ENCODE measurements at places on chromosomes 16 and 17. TPM values are rescaled to one million over a fixed set of nuclear protein-coding genes. Genes with fewer than 3 reads are reported as not detected.

GRCh38 chr17:60421273-60422161 is 772 bp upstream of the CHCT1 start:
- DNase-seq: peak; percentile 96

DNA sequence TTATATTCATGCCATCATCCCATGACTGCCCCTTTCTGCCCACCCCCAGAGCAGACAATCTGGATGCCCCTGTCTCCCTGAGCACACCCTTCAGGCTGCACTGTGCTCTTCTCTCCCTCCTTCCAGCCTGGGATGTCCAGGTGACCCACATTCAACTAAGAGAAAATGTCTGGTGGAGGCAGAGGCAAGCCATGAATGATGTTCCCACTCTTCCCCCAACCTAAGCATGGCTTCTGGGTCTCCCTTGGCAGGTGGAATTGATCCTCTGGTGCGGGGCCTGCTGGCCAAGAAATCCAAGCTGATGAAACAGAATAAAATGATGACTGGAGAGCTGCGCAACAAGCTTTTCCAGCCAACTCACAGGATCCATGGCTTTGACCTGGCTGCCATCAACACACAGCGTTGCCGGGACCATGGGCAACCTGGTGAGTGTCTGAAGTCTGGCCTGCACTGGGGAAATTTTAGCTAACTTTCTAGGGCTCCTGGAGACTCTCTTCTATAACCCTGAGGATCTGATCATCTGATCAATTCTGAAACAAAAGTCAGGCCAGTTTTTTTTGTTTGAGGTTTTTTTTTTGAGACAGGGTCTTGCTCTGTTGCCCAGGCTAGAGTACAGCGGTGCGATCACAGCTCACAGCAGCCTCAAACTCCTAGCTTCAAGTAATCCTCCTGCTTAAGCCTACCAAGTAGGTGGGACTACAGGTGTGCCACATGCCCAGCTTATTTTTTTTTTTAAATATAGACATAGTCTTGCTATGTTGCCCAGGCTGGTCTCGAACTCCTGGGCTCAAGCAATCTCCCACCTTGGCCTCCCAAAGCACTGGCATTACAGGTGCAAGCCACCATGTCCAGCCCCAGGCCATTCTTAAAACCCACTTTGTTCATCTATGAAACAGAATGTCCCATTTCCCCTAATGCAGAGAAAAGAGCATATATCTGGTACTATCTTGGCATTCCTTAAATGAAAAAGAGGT is 14.5 kb downstream of the MPO start:
- no peak for DNase-seq

DNA sequence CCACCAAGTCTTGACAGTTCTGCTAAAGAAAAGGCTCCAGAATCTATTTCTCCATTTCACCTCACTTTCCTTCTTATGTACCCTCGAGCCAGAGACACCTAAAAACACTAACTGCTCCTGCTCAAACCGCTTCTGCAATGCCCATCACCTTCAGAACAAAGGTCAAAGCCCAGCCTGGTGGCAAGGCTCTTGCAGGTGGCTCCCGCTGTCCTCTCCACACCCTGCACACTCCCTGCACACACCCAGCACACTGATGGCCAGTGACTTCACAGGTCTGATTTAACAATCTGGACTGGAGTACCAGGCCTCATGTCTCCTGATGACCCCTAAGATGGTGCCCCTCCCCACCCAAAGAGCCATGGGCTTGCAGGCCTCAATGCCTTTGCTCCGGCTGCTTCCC is 9.8 kb upstream of the C17orf113 start:
- DNase-seq: no peak

GNG13 gene
- total RNA-seq: not detected

DNA sequence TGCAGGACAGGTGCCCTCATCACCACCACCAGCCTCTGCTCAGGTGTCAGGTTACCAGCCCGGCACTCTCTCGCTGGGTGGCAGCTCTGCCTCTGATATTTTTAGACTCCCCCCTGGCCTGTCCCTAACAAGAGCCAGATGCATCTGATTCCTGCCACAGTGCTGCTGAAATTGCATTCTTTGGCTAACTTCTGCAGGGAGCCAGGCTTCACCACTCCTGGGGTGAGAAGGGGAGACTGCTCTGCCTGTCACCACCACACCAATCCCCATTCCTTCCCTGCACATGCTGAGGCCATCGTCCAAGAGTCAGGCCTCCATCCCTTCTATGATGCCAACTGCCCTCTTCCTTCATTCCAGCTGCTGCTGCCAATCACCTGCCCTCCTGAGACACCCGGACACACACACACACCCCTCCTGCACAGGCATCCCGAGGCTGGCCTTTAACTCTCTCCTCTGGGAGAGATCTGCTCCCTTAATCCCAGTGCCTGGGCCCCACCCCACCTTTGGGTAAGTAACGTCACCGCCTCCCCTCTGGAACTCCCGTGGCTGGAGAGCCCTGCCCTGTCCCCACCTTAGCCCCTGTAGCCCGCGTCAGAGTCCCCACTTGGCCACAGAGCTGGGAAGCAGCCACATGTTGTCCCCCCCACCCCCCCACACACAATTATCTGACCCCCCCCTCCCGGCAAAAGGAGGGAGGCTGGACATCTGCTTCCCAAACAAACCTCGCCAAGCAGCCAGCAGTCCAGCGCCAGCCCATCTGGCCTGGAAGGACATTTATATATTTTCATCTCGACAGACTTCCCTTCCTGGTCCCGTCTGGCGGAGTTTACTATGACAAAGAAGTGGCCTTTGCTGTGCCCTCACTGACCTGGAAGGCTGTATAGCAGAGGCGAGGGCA is 2.8 kb downstream of the EMP2 start:
- peak; percentile 74 for DNase-seq

GRCh38 chr16:88770461-88771293 is 14.3 kb downstream of the PIEZO1 start:
- peak; percentile 93 for DNase-seq

DNA sequence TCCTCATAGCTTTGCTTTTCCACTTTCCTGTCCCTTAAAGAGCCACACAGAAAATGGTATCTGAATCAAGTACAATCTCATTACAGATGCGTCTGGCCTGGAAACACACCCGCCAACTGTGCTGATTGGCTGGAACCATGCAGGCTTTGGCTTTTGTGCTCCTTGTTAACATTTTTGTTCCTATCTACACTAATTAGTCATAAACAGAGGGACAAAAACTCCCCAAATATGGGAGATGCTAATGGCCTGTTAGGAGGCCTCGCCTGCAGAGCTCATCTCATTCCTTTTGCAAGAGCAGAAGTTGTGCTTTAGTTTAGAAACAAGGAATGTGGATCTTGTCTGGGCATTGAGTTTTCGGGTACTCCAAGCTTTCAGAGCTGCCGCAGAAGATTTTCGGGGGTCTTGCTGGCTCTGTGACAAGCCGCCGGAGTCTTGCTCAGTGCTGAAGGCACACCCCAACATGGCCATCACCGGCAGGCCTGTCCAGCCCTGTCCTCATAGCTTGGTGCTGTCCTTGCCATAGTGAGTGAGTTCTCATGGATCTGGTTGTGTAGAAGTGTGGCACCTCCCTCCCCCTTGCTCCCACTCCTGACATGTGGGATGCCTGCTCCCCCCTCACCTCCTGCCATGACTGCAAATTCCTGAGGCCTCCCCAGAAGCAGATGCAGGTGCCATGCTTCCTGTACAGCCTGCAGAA is 69.8 kb downstream of the METRNL start:
- DNase-seq: no peak

- no peak for DNase-seq
Observed at GRCh38 chr17:65013613-65014391, 42.7 kb downstream of the GNA13 start.

- no peak for DNase-seq
Observed at GRCh38 chr16:77663711-77664110, 58.6 kb upstream of the NUDT7 start.

GRCh38 chr17:80573701-80574100 is 29.1 kb downstream of the RPTOR start:
- DNase-seq: peak; percentile 38
